ENCODE measurements at places on chromosomes 3 and 15.
A peak's percentile ranks its signal among the peaks of the same experiment; 100 is the strongest.

DNA sequence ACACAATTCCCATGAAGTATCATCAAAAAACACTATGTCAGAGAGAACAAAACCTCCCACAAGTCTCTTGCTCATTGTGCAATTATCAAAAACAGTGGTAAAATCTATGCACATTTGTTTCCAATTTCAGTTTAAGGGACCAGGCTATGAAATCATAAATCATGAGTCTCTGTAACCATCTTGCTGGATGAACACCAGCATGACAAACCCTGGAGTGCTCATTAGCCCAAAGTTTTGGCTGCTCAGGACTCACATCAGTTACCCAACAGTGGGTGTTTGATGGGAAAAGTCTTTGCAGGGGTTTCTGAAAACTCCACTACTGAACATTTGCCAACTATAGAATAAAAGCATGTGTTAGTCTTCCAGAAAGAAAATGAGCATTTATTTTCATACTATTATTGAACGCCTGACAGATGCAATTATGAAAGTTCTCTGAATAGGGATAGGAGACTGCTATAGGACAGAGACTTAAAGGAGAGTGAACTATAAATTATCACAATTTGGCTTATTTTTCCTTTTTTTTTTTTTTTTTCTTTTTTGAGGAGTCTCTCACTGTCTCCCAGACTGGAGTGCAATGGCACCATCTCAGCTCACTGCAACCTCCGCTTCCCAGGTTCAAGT lies 240.8 kb upstream of the KCNMB2 start:
- DNase-seq = peak; percentile 96

DNA sequence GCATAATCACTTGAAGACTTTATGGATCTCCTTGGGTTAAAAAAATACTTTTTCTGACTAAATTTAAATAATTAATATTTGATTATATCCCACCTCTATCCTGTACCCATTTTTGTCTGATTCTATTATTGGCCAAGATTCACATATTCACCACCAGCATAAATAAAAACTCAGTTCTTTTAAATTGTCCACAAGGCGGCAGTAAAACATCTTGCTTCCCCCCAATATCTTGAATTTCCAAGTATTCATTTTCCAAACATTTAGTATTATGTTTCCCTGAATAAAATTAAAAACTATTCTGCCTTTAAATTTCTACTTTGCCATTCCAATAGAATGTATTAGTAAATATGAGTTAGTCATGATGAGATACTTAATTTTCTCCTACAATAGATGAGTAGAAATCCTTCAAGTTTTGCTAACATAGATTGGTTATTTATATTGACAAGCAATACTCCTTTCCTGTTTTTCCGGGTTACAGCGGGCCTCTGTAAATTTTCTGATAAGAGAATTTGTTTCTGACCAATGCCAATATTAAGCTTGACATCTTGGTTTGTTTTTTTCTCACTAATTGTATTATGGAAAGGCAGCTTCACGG lies 218.7 kb upstream of the MDFIC2 start:
- peak; percentile 3 for DNase-seq

DNA sequence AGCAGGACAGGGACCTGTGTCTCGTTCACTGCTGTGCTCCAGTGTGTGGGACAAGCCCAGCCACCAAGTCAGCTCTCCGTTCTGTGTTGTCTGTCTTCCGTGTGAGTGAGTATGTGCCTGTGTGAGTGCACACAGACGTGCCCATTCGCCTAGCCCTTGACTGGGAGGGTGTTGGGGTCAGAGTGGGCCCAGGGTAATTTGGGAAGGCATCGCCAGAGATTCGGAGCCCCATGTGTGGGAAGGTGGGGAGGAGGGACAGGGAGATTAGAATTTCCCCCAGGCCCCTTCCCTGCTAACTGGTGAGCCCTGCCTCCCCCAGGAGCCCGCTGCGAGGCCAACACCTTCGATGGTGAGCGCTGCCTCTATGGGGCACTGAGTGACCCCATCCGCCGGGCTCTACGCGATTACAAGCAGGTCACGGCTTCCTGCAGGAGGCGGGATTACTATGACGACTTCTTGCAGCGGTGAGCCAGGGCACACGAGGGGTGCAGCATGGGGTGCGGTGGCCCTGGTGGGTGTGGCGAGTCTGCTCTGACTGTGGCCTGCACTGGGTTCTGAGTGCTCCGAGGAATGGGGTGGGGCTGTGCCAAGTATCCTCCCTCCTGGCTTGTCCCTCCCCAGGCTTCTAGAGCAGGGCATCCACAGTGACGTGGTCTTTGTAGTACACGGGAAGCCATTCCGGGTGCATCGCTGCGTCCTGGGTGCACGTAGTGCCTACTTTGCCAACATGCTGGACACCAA lies 3.1 kb downstream of the ABTB1 start:
- DNase-seq = no peak

GRCh38 chr15:68428431-68428940 lies 3.5 kb downstream of the ITGA11 start:
- DNase-seq = no peak

- no peak for DNase-seq
Observed at GRCh38 chr15:25789211-25789610, 73.9 kb downstream of the ATP10A start.

- DNase-seq = no peak
Observed at GRCh38 chr15:29871401-29871800, 49.1 kb upstream of the TJP1 start.

DNA sequence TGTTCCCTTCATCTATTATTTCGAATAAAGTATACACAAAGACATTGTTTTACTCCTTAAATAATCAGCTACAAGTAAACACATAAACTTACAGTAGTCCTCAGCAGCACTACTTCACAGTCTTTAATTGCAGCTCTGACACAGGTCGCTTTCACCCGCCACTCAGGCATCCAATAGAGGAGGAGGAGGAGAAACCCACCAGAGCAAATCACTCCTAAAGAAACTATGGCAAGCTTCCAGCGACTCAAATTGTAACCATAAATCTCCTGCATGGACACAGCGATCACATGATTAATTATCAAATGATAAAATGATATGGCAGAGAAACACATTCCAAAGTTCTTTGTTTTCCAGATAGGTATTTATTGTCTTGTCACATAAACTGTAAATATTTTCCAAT lies 26.2 kb downstream of the ATP13A3 start:
- no peak for DNase-seq

- peak; percentile 20 for DNase-seq
Observed at GRCh38 chr15:98123834-98124233, 163.3 kb downstream of the ARRDC4 start.

DNA sequence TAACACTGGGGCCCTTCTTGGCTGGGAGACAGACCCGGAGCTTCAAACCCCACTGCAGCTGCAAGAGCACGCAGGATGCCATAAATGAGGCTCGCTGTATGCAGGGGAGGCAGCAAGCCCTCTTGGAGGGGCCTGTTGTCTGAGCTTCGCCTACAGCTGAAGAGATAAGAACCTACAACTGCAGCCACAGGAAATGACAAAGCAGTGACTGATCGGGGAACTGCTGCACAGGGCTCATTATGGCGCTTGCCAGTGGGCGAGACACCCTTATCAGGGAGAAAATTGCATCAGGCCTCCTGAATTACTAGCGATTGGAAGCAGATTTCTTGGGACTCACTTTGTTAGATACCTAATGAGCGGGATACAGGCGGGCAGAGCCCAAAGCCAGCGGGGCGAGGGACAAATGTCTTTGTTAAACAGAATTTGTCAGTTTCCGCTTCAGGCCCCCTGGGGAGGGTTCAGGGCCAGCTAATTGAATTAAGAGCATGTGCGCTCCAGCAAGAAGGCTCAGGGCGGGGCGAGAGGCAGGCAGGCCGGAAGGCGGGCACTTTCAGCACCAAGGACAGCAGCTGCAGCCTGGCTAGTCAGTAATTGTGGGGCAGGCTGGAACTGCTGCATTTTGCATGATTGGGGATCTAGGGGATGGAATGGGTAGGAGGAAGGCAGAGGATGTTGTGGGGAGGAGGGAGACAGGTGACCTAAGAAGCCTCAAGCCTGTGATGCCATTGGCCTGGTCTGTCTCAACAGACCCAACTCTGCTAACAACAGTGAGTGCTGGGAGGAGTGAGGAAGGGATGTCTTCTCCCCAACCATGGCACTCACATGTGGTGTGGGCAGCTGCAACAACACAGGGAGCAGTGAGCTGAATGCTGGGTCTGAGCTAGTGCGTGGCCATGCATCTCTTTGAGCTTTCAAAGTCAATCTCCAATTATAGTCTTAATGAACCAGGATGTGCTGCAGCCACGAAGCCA lies 55.3 kb downstream of the CCDC33 start:
- DNase-seq = peak; percentile 25

GRCh38 chr15:63044077-63044644 lies 1.6 kb downstream of the TPM1 start:
- no peak for DNase-seq

DNA sequence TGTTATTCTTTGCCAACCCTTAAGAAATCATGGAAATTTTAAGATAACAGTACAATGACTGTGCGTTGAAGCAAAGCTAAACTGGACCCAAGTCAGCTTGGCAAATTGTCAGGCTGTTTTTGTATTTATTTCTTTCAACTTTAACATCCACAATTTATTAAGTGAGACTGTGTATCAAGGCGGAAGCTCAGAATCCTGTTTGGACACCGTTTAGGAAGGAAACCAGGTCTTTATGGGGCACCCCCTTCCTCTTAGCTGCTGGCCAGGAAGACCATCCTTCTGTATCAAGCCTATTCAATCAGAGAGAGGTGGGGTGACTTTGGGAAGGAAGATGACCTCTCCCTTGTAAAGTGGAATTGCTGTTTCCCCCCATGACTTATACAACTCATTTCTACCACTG lies 166.0 kb downstream of the MCTP2 start:
- DNase-seq = no peak

GRCh38 chr15:57797568-57798267 lies 91.2 kb downstream of the POLR2M start:
- DNase-seq = no peak

DNA sequence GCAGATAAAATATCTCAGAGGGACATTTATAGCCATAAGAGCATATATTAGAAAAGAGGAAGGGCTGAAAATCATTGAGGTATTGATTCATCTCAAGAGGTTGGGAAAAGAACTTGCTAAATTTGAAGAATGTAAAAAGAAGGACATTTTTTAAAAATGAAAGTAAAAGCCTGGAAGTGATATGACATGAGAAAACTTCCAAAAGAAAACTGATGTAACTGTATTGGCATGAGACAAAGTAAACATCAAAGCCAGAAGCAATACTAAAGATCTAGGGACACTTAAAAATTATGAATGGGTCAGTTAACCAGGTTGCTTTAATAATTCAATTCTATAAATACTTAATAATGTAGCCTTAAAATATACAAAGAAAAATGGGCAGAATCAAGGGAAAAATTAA lies 31.9 kb downstream of the CEP63 start:
- no peak for DNase-seq

- DNase-seq = no peak
Observed at GRCh38 chr3:45078910-45079522, 52.9 kb downstream of the CLEC3B start.

- DNase-seq = no peak
Observed at GRCh38 chr3:35498506-35499210, 140.7 kb upstream of the ARPP21 start.

DNA sequence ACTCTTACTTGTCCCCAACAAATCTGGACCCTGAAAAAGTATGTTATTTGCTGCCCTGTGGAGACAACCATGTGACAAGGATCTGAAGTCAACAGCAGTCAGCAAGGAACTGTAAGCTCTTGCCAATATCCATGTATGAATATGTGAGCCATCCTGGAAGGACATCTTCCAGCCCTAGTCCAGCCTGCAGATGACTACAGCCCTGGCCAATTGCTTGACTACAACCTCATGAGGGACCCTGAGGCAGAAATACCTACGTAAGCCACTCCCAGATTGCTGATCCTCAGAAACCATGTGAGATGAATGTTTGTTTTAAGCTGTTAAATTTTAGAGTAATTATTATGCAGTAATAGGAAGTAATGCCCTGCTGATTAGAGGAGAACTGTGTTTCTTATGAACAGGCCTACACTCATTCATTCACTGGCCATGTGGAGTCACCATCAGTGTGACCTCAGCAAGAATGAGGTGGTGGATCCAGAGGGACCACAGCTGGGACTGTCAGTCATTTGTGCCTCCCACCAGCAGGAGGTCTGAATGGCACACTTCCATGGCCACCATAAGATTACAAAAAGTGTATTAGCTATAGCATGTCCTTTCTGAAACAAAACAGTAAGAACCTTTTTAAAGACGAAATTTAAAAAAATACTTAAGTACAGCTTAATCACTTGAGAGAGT lies 92.6 kb downstream of the TFDP2 start:
- DNase-seq = no peak

GRCh38 chr3:102810937-102811336 lies 376.1 kb downstream of the ZPLD1 start:
- DNase-seq = no peak

- DNase-seq = no peak
Observed at GRCh38 chr15:73028031-73028430, 24.2 kb upstream of the NEO1 start.

GRCh38 chr3:175518459-175518858 lies 659.3 kb downstream of the NAALADL2 start:
- no peak for DNase-seq

DNA sequence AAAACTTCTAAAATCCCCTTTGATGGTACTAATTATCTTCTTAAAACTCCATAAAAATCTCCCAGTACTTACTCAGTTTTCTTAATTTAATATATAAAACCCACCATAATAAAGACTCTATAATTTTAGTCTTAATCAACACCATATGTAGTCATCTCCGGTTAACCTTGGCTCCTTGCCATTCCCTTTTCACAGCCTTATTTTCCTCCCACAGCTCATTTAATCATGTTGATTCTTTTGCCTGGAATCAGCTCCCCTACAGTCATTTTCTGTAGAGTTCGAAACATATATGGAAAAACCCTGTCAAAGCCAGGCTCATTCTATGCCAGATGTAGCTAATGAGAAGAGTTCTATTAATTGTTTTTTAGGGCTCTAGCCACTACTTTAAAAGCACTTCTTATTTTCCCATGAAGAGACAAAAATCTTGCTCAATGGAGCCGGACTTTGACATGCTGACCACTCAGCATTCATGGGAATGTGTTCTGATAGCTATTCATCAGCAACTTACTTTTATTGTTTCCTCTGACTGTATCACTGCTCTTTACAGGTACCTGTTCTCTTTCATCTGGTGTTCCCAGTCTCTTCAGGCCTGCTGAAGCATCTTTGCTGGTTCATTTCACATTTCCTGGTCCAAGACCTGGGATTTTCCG lies 573.4 kb downstream of the NAALADL2 start:
- DNase-seq = peak; percentile 47

DNA sequence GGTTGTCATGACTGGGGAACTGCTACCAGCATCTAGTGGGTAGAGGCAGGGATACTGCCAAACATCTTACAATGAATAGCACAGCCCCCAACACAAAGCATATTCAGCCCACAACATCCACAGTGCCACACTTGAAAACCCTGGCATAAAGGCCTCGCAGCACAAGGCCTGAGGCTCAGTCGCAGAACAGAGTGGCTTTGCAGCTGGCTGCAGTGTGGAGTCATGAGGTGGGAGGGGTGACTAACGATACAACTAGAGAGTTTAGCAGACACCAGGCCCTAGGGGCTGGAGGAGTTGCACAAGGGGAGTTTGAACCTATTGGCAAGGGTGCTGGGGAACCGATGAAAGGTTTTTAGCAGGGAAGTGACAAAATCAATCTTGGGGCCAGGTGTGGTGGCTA lies 32.1 kb downstream of the GRK7 start:
- no peak for DNase-seq
